Adipose tissue (tissue), 3 donors: ENCODE measurements at places on chromosomes 16 and 17. TPM values are rescaled to one million over a fixed set of nuclear protein-coding genes. Genes with fewer than 3 reads are reported as not detected.

Gene SEZ6L2
- 1.4 TPM for polyA plus RNA-seq

Gene ICAM2
- 13.0 TPM for polyA plus RNA-seq

Gene FNDC8
- 0.09 TPM for polyA plus RNA-seq

Gene RAB37
- 1.4 TPM for polyA plus RNA-seq

Gene KNOP1
- polyA plus RNA-seq, result 10.9 TPM

Gene CSH2
- not detected for polyA plus RNA-seq

Gene P2RX5
- polyA plus RNA-seq, result 1.1 TPM

Gene PIRT
- polyA plus RNA-seq, result 0.03 TPM

Gene CTRB2
- polyA plus RNA-seq, result 11.5 TPM

Gene TEX14
- not detected for polyA plus RNA-seq

Gene HBM
- polyA plus RNA-seq, result not detected

Gene ABCA6
- 3.1 TPM for polyA plus RNA-seq

Gene CES3
- polyA plus RNA-seq, result 1.1 TPM

Gene USP43
- polyA plus RNA-seq, result 3.3 TPM

Gene TMC8
- polyA plus RNA-seq, result 4.9 TPM

Gene KRTAP4-9
- polyA plus RNA-seq, result not detected

Gene FBXO39
- polyA plus RNA-seq, result not detected

Gene C17orf113
- 0.12 TPM for polyA plus RNA-seq

Gene ZSCAN10
- not detected for polyA plus RNA-seq

Gene NACA2
- not detected for polyA plus RNA-seq

Gene MEFV
- polyA plus RNA-seq, result 2.8 TPM

Gene SF3B3
- 47.5 TPM for polyA plus RNA-seq

Gene KCNJ12
- 2.1 TPM for polyA plus RNA-seq

Gene GLIS2
- polyA plus RNA-seq, result 6.2 TPM

Gene CDH8
- not detected for polyA plus RNA-seq

Gene C16orf46
- polyA plus RNA-seq, result 0.94 TPM

Gene FOXN1
- 0.01 TPM for polyA plus RNA-seq

Gene PABPN1L
- 0.07 TPM for polyA plus RNA-seq

Gene TPSG1
- polyA plus RNA-seq, result 0.45 TPM

Gene CDRT15
- polyA plus RNA-seq, result not detected

Gene IRF8
- polyA plus RNA-seq, result 96.5 TPM

Gene C16orf74
- polyA plus RNA-seq, result 4.2 TPM

Gene PDIA2
- polyA plus RNA-seq, result 6.5 TPM

Gene KRT33A
- not detected for polyA plus RNA-seq

Gene LGALS9B
- polyA plus RNA-seq, result 2.9 TPM
